ENCODE measurements at places on chromosomes 4 and X.

DNA sequence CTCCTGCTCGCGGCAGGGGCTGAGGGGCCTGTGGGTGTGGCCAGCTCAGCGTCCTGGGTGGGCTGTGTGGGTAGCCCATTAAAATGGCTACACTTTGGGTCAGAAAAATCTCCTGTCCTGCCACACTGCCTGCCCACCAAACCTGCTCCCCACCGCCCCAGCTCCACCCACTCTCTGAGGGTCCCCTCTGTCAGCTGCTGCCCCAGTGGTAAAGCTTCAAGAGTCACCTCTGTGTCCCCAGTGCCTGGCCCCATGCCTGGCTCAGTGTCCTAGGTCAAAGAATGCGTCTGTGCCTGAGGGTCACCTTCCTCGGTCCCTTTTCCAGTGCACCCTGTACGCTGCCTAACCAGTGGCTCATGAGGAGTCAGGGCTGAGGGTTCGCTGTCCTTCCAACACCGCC is 24.9 kb upstream of the TADA2B start:
- DNase-seq = no peak

DNA sequence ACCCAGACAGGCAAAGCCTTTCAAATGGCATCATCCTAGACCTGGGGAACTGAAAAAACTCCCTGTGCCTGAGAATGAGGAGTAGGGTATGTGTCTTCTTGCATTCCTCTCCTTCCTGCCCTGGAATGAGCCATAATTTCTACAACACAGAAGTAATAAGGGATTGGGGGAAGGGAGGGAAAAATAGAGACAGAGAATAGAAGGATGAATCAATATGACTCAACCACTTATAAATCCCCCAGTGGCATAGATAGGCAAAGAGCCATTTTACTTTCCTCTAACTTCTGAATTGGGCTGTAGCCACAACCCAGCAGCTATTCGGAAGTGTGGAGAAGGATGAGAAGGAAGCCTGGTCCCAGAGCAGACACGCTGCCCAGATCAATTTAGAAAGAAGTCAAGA is 99.9 kb downstream of the NHS start:
- no peak for DNase-seq

- no peak for DNase-seq
Measured at GRCh38 chr4:77650787-77651186, 45.2 kb downstream of the CXCL13 start.

GRCh38 chrX:68997911-68998310 is 167.3 kb downstream of the PJA1 start:
- DNase-seq = no peak

- no peak for DNase-seq
Measured at GRCh38 chrX:93695981-93696380, 22.0 kb downstream of the FAM133A start.

DNA sequence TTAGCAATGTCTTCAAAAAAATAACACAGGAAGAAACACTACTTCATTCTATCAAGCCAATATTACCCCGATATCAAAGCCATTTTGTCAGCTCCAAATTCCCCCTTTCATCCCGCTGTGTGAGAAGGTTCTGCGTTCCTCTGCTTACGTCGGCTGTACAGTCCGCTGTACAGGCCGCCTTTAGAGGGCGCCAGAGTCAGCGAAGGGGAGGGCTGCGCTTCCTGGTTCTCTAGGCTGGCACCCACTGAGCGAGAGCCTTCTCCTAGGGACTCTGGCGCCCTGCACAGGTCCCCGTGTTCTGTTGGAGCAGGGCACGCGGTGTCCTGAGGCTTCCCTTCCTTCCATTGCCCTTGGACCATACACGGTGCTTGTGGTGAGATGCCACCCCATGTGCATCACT is 25.3 kb upstream of the CT45A1 start:
- DNase-seq = no peak

GRCh38 chr4:168200685-168201084 is 108.3 kb downstream of the ANXA10 start:
- no peak for DNase-seq

DNA sequence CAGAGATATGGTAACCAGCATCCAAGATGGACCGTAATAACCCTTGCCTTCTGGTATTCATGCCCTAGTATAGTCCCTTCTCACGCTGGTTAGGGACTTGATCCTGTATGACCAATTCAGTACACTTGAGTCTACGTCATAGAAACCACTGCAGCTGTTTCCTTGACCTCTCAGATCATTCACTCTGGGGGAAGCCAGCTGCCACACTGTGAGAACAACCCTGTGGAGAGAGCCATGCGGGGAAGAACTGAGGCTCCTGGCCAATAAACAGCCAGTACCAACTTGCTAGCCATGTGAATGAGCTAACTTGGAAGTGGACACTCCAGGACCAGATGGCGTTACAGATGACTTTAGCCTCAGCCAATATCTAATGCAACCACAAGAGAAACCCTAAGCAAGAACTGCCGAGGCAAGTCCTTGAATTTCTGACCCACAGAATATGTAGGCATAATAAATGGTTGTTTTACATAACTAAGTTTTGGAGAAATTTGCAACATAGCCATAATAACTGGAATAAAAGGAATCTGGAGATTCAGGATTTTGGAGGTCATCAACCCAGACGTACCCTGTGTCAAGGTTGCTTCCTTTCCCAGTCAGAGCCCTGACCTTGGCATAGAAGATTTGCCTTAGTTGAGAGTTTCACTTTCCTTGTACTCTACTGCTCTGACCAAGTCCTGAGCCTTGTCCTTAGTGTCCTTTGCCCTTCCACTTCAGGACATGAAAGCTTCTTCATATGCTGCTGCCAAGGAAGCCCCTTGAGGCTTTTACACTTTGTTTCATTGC is 87.3 kb upstream of the ZNF81 start:
- no peak for DNase-seq

DNA sequence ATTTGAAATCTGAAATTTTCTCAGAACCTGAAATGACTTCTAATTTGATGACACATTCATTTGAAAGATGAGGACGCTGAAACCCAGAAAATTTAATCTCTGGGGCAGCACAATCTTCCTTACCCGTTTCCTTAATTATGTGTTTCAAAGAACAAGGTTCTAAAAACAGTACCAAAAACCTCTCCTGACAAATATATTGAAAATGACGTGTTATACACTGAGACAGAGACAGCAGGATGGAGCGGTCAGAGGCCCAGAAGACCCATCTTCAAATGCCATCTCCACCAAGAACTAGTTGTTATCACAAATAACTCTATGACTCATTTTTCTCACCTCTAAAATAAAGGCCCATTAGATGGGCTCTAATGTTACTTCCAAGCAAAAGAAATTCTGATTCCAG is 177.3 kb downstream of the NSUN7 start:
- DNase-seq = no peak

DNA sequence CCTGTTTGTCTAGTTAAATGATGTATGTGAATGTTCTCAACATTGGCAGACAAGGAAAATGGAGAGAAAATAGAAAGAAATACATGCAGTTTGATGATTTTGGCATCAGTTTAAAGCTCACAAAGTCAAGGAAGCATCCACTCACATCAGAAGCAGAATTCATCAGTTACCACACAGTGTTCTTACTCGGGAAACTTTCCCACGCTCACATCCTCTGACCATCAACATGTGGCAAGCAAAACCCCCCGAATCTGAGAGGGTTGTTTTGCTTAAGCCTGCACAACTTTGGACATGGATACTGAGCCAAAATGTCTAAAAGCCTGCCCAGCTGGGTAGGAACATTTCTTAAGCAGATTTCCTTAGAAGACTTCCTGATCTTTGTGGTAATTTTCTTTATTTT is 407.6 kb downstream of the ANKRD50 start:
- no peak for DNase-seq

DNA sequence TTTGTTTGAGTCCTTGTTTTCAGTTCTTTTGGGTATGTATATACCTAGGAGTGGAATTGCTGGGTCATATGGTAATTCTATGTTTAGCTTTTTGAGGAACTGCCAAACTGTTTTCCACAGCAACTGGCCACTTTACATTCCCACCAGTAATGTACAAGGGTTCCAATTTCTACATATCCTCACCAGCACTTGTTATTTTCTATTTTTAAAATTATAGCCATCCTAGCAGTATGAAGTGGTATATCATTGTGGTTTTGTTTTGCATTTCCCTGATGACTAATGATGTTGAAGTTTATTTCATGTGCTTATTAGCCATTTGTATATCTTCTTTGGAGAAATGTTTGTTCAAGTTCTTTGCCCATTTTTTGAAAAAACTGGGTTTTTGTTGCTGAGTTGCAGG is 39.6 kb downstream of the TMEM164 start:
- DNase-seq = no peak

DNA sequence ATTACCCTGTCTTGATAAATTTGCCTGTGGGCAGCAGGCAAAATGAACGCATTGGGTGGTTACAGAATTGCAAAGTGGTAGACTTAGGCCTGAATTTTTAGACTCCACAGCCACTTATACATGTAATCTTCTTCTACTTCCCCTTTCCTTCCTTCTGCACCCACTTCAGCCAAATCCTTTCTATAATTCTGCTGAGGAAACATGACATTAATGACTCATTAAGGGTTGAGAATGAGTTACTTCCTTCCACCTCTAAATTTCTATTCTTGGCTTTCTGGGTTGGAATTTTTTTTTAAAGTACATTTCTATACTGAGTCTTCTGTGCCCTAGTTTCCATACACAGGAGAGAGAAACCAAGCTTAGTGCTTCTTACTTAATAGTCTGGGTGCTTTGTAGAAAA is 10.1 kb downstream of the PAPSS1 start:
- no peak for DNase-seq

DNA sequence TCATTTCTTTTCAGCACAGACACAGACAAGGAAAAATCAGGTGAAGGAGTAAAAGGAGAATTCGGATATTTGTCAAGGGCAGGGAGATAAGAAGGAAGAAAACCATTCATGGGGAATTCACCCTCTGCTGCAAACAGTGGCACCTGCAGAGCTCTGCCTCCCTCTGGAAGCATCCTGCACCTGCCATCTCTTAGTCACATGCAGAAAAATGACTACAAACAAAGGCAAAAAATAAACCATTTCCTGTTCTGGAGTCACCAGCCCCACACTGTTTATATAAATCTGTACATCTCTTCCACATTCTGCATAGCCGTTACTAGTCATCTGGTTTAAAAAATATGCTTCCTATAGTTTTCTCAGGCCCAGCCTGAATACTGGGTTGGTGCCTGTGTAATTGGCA is 205.3 kb downstream of the ARAP2 start:
- DNase-seq = no peak

DNA sequence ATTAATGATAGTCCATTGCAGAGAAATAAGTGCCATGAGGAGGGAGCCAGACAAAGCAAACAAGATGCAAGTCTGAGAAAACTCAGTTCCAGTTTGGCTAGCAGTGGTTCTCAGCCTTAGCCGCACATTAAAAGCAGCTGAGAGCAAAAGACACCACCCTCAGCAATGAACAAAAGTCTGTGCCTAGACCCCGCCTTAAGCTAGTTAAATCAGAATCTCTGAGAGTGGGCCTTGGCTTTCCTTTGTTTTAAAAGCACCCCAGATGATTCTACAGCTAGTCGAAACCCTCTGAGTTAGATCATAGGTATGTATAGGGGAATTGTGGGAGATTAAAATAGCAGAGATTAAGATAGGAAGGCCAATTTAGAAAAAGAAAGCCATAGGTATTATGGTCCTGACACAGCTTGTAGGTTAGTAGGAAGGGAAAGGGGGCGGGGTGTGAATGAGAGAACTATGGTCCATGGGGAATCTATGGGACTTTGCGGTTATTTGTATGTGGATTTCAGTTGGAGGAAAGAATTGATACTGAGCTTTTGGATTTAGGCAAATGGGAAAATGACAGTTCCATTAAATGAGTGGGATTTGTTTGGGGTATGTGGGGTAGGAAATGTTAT is 12.0 kb downstream of the SPRY1 start:
- DNase-seq = no peak

DNA sequence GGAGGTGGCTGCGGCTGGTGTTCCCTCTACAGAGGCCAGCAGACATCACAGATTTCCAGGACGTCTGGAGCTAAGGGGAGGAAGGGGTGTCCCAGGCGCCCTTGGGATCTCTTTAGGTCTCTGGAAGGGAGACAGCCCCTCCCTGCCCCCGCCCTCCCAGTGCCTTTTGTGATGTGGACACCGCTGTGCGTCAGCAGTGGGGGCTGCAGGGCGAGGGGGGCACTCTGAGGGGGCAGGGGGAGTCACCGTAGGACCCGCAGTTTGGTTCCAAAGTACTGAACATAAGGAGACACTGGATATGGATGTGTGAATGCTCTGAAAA is 25.6 kb upstream of the MXD4 start:
- DNase-seq = no peak

- DNase-seq = no peak
Measured at GRCh38 chr4:186861317-186861716, 137.7 kb upstream of the FAT1 start.

GRCh38 chr4:158121161-158121579 is 51.7 kb downstream of the GASK1B start:
- DNase-seq = no peak

DNA sequence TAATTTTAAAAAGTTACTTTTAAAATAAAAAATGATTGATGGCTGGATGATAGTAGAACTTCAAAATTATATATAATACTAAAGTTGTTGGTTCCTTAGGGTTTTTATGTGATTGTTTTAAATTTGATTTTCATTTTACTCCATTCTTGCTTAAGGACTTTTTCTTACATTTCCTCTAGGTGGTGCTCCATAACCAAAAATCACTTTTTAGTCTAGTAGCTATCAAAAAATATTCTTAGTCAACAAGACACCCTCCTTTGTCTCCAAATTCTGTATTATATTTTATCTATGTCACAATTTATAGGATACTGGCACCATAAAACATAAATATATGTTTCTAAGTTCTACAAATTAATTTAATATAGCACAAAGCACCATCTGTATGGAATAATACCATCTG is 67.2 kb upstream of the BRWD3 start:
- no peak for DNase-seq

- no peak for DNase-seq
Measured at GRCh38 chr4:53476232-53477037, 99.0 kb downstream of the FIP1L1 start.

DNA sequence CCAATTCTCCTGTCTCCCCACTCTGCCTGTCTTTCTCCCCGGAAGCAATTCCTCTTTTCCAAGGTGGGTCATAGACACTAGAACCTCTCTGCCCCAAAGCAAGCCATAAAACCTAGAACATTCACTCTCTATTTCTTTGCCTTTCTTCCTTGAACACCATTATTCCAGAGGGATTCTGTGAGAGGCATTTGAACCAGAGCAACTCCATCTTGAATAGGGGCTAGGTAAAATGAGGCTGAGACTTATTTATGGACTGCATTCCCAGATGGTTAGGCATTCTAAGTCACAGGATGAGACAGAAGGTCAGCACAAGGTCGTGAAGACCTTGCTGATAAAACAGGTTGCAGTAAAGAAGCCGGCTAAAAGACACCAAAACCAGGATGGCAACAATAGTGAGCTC is 13.7 kb upstream of the GPAT3 start:
- no peak for DNase-seq

DNA sequence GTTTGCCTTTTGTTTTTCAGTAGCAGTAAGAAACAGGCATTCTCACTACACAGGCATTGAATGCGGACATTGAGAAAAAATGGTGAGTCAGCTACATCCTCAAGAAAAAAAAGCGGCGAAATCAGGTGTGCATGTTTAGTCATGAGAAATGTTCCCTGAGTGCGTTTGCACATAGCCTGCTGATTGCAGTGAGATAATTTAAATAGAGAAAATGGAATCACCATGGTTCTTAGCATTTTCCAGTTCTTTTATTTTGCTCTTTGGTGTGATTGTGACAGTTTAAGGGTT is 54.1 kb upstream of the CLDN34 start:
- DNase-seq = no peak

GRCh38 chr4:174674305-174674840 is 152.1 kb upstream of the HPGD start:
- DNase-seq = no peak

Data from memory B cell (primary cell).